Effector memory CD8-positive, alpha-beta T cell (primary cell): ENCODE measurements at places on chromosomes 7 and 10.

DNA sequence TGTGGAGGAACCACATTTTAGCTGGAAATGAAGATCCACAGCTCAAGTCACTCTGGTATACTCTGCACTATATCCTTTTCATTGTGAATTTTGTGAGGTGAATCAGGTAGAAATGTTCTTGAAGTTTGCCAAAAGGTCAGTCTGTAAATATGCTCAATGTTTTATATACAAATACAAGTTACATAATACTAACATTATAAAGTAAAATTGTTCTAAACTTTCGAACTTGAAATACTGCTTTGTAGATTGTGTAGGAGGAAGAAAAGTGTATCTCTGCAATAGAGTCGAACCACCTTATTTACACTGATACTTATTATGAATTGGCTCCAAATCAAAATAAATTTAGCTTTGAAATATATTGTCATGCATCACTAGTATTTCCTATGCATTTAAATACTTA is 7.0 kb downstream of the MIOS start:
- no peak for DNase-seq

- DNase-seq, result no peak
These were observed 67.0 kb downstream of the ATE1 start for GRCh38 chr10:121860810-121861209.

DNA sequence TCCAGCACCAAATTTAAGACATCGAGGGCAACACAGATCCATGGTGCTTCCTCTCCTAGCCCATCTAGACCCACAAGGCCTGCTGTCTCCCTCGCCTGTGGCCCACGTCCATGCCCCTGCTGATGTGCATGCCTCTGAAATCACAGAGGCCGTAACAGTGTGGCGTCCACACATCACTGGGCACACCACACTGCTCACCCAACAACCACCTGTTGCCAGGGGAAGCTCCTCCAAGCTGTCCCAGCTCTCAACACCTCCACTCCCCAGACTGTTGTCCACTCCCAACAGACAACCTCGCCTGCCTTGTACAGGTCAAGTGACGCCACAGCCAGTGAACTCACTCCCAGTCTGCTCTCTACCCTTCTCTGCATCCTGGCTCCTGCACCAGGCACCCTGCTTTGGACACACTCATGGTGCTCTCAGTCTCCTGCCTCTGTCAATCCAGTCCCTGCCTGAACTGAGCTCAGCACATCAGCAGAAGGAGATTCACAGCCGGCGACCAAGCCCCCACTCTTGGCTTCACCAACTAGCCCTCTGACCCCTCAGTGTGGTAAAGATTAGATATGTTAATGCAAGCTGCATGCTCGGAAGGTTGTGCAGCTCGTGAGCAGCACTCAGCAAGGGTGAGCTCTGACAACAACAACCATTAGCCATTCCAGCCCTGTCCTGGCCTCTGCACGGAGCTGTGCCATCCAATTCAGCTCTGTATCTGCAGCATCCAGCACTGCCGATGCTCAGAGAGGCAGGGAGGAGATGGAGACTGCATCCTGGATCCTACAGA is 197.0 kb downstream of the TNS3 start:
- no peak for DNase-seq

GRCh38 chr10:52318822-52319464 is 4.9 kb downstream of the DKK1 start:
- no peak for DNase-seq

GRCh38 chr7:120583899-120584586 is 273.9 kb downstream of the TSPAN12 start:
- DNase-seq, result no peak

- no peak for DNase-seq
These were observed 2.6 kb upstream of the PIK3CG start for GRCh38 chr7:106862317-106863089.

DNA sequence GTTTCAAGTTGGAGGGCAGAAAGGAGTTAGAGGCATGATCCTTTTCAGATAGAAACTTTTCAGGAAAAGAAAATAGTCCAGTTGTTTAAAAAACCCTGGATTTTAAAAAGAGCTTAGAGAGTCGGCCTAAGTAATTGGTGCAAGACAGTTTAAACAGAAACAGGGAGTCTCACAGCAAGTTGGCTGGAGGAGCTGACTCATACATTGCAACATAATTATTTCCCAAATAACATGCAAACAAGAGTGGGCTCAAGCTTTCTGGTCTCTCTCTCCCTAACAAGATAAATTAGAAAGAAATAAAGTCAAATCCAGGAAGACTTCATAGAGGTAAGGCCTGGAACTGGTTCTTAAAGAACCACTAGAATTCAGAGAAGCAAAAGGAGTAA is 100.3 kb upstream of the AGBL3 start:
- DNase-seq, result no peak

DNA sequence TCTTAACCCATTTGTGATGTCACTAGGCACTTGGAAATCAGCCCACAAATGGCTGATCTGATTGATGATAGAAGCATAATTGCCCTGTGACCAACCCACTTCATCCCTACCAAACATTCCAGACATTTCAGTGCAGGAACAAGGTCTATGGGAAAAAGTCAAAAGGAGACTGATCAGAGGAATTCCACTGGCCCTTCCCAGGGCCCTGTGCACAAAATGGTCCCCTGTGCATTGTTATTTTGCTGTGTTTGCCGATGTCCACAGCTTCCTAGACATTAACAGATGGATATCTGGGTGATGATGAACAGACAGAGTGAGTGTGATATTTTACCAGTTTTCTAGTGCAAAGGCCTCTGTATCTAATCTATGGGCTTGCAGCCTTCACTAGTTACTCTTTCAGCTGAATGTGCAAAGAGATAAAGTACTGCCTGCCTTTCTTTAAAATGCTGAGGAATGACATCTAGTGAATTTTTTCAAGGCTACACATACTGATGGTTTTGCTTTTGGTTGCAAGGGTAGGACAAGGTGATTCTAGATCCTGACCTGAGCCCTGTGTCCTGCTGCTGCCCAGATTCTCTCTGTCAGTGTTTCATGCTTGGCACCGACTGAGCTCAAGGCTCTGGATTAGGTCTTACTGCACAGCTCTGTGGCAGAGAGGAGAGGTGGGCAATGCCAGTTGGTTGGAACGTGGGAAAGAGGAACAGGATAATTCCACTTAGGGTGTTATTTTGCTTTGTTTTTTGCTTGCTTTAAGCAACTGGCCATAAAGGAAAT is 55.4 kb downstream of the CALD1 start:
- DNase-seq, result no peak

- DNase-seq, result no peak
These were observed 32.9 kb downstream of the SHTN1 start for GRCh38 chr10:116972131-116972530.

- DNase-seq, result no peak
These were observed 64.0 kb downstream of the PDZD8 start for GRCh38 chr10:117311261-117311660.

- no peak for DNase-seq
These were observed 36.6 kb downstream of the BNIP3 start for GRCh38 chr10:131944976-131945695.

GRCh38 chr10:14585287-14586193 is 189.2 kb downstream of the FAM107B start:
- DNase-seq, result no peak

GRCh38 chr10:132888898-132889490 is 53.4 kb downstream of the CFAP46 start:
- DNase-seq, result no peak

DNA sequence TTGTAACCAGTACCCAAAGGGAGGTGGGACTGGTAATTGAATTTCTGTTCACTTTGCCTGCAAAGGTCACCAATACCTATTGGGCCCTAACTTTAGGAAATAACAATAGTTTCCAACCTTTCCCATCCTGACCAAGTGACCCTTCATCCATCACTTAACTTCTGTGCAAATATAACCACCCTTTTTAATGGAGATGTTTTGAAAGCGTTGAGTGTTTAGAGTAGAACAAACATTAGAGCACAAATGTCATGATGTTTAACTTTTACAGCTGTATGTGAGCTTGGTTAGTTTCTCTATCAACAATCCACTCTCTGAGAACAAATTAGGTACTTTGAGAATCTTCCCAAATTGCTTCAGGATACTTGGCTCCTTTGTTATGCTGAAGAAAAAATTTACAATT is 66.4 kb downstream of the MET start:
- no peak for DNase-seq

GRCh38 chr7:128915271-128915819 is 4.8 kb upstream of the KCP start:
- no peak for DNase-seq

DNA sequence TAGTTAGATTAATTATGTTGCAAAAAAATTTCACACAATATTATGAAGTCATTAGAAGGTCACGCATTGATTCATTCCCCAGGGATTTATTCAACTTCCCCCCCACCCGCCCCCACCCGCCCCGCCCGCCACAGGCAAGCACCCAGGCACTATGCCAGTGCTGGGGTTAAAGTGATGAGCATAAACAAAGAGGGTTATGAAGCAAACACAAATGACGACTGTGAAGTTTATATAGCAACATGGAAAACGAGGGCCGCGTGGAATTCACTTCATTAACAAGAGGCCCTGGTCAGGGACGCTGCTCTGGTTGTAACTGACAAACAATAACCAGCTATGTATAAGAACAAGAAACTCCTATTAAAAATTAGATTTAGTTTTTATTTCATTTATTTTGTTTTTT is 656.5 kb upstream of the COBL start:
- DNase-seq, result no peak

DNA sequence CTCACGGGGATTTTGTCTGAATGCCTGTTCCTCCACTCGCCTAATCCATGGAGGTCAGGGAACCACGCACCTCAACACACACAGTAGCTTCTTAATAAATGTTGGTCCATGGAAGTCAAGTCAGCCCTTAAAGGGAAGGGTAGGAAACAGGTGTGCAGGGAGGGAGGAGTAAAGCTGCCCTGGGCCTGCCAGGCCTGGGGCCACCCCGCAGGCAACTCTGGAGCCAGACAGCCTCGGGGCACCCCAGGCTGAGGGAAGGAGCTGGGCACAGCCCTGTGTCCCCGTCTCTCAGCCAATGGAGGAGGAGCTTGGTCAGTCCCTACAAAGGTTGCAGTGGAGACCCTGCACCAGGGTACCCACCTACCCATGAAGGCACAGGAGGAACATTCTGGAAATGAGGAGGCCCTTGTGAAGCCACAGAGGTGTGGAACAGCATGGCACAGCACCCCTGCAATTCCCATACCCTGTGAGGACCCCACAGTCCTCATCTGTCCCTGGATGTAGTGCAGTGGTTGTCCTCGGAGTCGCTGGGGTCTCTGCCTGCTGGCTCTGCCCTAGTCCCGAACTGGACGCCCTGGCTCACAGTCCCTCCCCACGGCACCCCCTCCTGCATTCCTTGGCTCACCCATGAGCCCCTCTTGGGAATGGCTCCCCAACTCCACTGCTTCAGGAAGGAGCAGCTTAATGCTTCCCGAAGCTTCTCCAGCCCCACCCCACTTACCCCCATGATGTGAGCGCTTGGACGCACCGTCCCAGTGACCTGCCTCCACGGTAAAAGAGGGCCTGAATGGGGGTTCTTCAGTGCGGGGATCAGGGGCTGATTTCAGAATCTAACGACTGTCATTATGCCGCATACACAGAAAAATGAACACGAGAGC is 79.2 kb upstream of the INSIG1 start:
- no peak for DNase-seq

GRCh38 chr7:35725280-35725680 is 30.3 kb upstream of the HERPUD2 start:
- peak; percentile 76 for DNase-seq

- no peak for DNase-seq
These were observed 284.2 kb downstream of the C7orf25 start for GRCh38 chr7:42627626-42628025.

- DNase-seq, result no peak
These were observed 40.9 kb downstream of the NAMPT start for GRCh38 chr7:106243893-106244292.

- DNase-seq, result no peak
These were observed 176.5 kb downstream of the SRPK2 start for GRCh38 chr7:105212212-105212611.

DNA sequence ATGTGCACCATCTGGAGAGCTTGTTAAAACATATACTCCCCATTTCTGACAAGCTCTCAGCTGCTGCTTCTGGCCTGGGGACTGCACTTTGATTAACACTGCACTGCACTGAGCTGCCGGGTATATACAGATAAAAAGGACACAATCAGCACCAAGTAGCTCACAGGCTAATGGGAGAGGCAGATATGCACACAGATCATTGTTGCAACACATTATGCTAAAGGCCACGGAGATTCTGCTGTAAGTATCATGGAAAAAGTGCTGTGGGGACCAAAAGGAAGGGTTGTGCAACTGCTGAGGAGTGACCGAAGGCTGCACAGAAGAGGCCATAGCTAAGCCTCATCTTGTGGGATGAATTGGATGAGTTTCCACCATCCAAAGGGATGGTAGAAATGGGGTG is 455.2 kb downstream of the SORCS3 start:
- no peak for DNase-seq

- no peak for DNase-seq
These were observed 814 bp downstream of the HK1 start for GRCh38 chr10:69279110-69279509.

- DNase-seq, result peak; percentile 65
These were observed 88.5 kb upstream of the ATP6V0A4 start for GRCh38 chr7:138886501-138886917.

GRCh38 chr10:47147186-47147585 is 152.8 kb upstream of the GDF10 start:
- no peak for DNase-seq

GRCh38 chr7:25849500-25850184 is 302.4 kb upstream of the NFE2L3 start:
- DNase-seq, result no peak

DNA sequence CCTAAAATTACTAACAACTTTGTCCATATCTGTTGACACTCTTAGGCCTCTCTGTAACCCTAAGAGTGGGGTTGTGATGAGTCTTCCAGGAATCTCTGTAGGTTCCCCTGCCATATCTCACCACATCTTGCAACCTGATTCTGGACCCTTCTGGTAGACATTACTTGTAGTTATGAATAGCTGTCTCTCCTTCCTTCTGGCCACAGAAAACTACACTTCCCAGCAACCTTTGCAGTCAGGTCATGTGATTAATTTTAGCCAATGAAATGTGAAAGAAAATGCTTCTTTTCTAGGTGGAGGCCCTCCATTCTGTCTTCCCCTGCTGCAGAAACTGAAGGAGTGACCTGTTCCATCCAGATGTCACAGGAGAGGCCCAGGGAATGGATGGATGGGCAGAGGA is 147.6 kb upstream of the AOAH start:
- no peak for DNase-seq

DNA sequence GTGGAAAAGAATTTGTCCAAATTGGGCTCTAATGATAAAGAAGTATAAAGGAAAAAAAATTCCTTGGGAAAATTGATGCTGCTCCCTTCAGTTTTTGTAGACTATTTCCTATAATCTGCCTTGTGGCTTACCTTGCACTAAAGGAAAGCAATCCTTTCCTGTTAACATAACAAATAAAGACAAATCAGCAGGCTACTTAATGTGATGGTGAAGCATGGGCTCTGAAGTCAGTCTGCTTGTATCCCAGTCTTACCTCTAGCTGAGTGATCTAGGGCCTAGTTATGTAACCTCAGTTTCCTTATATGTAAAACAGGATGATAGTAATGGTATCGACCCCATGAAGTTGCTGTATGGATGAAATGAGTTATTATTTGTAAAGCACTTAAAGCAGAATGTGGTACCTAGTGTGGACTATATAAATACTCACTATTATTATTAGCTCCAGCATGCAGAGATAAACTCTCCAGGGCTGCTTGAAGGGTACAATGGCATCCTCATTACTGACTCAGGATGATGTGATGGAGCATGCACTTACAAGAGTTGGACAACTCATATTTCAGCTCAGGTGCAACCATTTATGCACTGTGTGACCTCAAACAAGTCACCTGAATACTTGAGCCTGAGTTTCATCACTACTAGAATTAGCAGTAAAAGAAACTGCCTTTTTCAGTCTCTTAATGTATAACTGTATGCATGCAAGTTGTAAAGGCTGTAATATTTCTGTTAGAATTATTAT is 156.1 kb downstream of the DKK1 start:
- no peak for DNase-seq
